ENCODE measurements at places on chromosomes 7 and 10.

- DNase-seq = no peak
Measured at GRCh38 chr7:72182036-72182435, 230.1 kb downstream of the CALN1 start.

GRCh38 chr7:52233248-52233647 lies 802.2 kb upstream of the POM121L12 start:
- DNase-seq = no peak

- no peak for DNase-seq
Measured at GRCh38 chr7:94045581-94045980, 41.4 kb upstream of the BET1 start.

DNA sequence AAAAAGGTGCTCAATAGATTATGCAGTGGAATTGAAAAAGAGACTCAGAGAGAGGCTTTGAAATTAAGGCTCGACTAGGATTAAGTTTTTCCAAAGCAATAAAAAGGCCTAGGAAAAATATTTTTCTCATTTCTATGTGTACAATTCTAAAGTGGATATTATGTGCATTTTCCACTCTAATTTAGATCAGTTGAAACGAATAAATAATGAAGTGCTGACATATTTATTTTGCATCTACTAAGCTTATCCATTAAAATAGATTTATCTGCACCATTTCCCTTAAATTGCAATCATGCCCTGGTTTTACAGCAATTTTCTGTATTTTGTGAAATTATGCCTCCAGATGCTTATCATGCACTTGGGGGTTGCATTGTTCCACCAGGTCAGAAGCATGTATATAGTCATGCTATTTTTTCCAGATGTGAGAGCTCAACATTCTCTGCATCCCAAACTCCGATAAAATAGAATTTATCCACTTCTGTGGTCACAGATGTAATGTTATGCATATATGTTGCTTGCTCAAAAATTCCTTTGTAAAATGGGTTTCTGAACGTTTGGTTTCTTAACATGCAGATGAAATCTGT lies 18.3 kb downstream of the FIGNL1 start:
- DNase-seq = no peak

DNA sequence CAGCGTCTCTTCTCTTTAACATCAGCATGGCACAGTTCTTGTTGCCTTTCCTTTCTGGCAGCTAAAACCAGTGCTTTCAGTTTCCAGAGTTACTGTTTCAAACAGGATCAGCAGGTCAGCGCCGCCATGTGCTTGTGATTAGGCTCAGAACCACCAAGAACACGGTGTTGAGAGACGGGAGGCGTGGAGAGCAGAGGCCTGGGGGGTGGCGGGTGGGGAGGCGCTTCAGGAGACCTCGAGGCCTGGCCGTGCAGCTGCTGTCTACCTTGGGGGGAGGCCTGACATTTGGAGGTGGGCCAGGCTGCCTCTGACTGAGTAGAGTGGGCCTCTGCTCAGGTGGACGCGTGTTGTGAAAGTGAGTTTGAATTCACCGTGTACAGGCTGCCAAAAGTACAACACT lies 22.0 kb downstream of the PFKFB3 start:
- DNase-seq = no peak

DNA sequence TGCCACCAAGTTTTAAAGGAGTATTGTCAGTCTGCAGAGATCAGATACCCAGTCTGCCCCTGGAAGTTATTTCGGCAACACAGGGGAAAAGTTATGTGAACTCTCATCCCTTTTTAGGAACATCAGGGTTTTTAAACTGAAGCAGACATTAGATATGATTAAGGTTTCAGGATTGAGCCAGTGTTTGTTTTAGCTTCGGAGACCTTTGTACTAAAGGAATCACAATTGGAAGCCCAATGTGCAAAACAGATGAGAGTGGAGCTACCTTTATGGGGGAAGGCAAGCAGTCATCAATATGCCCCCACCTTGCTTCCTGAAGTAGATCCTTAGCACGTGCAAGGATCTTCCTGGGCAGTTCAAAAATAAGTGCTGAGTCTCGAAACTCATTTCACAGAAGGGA lies 39.5 kb downstream of the ETV1 start:
- DNase-seq = no peak

GRCh38 chr7:134334408-134334807 lies 17.7 kb upstream of the SLC35B4 start:
- DNase-seq = no peak

DNA sequence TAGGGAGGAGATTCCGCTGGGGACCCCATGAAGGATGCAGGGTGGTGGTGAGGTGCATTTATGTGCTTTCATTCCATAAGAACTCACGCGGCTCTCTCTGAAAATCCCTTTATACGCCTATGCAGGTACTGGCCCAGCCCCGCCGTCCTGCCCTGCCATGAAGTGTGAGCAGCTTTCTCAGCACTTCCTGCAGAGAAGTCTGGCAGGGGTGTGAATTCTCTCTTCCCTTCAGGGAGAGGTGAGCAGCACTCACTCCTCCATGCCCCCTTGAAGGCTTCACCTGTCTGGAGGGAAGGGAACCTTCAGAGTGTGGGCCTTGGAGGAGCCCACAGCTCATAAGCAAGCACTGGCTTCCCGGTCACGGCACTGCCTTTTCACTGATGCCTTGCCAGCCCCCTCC lies 34.0 kb downstream of the PPP2R2D start:
- no peak for DNase-seq

DNA sequence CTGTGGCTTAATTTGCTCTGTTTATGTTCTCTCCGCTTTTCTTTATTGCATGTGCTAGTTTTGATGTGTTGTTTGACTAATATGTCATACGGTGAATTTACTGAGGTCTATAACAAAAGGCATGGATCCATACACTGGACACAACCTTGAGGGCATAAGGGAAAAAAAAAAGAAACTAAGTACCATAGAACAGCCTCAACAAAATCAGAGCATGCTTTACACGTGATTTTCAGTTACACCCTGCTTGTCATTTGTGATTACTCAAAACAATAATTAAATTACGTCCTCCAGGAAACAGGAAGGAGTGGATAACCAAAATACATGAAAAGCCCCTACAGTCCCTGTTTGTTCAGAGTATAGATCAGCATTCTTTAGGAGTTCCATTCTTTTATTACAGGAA lies 150.5 kb downstream of the CRPPA start:
- DNase-seq = no peak

DNA sequence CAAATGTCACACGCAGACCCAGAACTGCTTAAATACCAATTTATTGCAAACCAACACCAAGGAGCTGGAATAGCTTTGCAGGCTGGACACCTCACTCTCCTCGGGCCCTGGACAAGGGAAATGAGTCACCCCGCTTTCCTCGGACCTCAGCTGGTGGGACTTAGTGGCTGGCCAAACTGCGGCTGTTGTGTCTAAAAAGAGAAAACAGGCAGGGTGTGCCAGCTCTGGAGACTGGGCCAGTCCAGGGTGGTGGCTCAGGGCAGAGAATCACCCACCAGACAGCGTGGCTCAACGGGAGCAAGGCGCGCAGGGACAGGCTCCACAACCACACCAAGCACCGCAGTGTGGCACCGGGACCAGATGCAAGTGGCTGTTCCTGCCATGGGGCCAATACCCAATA lies 58.2 kb upstream of the CAMK2B start:
- no peak for DNase-seq

DNA sequence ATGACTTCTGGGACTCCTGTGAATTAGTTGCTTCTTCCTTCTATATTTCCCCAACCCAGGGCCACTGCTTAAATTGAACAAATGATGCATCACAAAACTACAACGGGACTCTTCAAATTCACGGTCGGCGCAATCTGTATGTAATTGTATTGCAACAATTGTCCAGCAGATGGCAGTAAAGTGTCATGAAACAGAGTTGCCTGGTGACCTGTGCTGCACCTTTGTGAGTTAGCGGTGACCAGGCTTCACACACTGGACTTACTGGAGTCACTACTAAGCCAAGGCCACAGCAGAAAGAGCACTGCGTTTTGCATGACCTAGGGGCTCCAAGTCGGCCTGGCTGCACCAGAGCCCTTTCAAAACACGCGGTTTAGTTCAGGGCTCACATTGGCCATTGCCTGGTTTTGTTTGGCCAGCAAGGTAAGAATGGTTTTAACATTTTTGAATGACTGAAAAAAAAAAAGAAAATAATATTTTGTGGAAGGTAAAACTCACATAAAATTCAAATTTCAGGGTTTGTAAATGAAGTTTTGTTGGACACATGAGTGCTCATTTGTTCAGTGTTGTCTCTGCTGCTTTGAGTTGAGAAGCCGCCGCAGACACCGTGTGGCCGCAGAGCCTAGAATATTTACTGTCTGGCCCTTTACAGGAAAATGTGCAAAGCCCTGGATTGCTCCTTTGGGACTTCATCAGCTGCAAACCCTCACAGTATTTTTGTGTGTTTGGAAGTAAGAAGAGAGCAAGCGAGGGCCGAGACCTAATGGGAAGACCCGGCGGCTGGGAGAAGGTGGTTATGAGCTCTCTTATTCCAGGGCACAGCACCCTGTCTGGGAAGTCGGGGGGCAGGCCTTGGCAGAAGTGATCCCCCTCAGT lies 23.2 kb upstream of the ZNF32 start:
- peak; percentile 3 for DNase-seq

DNA sequence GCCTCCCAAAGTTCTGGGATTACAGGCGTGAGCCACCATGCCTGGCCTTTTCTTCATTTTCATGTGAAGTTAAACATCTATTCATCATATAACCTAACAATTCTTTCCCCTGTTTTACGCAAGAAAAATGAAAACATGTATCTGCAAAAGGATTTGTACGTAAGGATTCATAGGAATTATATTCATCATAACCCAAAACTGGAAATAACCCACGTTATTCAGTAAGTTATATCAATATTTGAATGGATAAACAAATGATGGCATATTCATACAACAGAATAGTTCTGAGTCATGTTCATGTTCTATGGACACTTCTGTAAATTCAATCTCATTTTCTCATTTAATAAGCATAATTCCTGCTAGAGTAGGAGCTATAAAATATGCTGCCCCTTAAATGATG lies 35.2 kb upstream of the CAV2 start:
- DNase-seq = no peak

DNA sequence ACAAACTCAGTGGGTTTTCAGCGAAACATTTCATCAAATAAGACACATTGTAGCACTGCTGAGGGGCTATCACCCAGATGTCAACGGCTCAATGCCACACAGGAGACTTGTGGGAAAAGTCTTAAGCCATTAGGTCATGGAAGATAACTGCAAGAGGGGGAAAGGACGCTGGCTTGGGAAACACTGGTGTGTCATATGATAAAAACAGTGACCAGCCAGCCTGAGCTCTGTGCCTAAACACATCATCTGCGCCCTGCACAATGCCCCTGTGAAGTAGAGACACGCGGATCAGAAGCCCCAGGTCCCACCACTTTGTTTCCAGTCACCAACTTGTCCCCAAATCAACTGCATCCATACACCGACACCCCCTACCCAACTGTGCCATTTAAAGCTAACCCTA lies 116.7 kb downstream of the TNS3 start:
- DNase-seq = no peak

- no peak for DNase-seq
Measured at GRCh38 chr10:24448351-24448999, 239.5 kb downstream of the KIAA1217 start.

GRCh38 chr10:23433701-23434100 lies 5.2 kb upstream of the OTUD1 start:
- no peak for DNase-seq

GRCh38 chr10:103660364-103661197 lies 167.1 kb downstream of the NEURL1 start:
- no peak for DNase-seq

- no peak for DNase-seq
Measured at GRCh38 chr10:44854693-44855350, 56.3 kb upstream of the TMEM72 start.

DNA sequence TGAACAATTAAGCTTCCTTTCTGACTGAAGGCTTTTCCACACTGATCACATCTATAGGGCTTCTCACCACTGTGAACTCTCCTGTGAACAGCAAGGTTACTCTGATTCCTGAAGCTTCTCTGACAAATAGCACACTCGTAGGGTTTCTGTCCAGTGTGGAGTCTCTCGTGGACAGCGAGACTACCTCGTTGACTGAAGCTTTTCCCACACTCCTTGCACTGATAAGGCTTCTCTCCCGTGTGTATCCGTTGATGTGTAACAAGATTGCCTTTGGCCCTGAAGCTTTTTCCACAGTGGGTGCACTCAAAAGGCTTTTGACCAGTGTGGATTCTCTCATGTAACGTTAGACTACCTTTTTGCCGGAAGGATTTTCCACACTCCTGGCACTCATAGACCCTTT lies 4.4 kb downstream of the ZNF32 start:
- no peak for DNase-seq

GRCh38 chr10:87623191-87623590 lies 36.5 kb upstream of the PAPSS2 start:
- DNase-seq = no peak

DNA sequence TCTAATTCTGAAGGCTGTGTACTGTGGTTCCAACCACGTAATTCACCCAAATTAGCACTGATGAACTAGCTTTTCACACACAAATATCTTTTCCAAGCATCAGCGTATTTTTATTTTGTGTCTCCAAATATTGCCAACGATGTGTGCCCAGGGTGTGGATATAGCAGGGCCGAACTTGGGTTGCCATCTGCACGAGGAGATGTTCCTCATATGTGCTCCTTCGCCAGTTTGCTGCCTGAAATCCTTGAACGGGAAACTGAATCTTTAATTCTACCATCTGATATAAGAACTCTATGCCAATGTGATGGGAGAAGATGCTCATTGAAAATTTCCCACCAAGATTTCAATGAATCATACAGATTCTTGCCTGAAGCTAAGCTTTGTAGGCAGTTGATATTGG lies 121.5 kb upstream of the ZNF438 start:
- no peak for DNase-seq

DNA sequence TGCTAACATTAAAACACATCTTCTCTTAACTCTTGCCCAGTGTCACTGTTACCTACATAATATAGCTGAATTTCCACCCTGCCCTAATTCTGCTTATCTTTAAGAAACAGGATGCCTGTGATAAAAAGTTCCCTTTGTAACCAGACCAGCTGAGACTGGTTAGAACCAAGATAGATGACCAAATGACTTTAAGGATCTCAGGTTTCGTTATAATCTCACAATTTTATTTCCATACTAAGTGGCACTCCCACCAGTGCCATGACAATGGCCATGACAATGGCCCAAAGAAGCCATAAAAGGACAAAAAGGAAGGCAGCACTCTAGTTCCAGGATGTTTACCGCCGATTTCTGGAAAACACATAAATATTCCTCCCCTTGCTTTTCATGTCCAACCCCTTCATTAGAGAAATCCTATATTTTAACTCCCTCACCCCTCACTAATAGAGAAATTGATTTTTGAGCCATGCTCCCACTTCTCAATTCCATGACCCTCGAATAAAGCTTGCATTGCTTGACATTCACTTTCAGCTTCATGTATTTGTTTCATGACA lies 126.1 kb downstream of the ELAPOR2 start:
- no peak for DNase-seq

DNA sequence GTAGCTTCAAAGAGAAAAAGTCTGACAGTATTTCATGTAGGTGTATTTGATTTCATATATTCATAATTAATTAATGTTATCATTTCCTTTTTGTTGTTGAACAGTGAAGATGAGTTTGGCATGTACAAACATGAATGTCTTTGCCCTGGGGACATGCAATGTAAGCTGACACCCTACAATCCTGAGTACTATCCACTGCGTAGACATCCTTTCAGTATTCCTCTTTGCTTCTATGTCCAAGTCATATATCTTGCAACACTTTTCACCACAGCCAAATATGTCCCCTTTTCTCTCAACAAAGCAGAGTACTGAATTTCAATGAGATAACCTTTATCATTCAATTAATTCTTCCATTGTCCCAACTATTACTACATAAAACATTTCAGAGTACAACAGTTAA lies 93.6 kb downstream of the GPR37 start:
- DNase-seq = no peak

Measured in activated naive CD4-positive, alpha-beta T cell (primary cell).